Muscle of back (tissue), 13 donors: ENCODE measurements at places on chromosomes 1 and 21.

GRCh38 chr21:42189431-42189830, 29.5 kb upstream of the ABCG1 start:
- no peak for DNase-seq

DNA sequence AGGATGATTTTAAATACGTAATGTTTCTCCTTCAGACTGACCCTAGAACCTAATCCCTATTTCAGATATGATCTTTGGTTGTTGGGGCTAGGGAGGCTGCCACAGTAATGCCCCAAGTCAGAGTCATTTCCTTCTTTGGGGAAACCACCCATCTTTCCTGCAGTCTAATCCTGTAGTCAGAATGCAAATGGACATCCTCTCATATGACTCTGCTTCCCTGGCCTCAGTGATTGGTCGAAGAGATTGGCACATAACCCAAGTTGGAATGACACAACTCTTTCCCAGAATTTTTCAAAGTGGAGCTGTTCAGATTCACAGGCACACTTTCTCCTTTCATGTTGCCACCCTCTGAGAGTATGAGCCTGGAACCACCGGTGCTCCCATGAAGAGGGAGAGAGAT, 58.8 kb upstream of the ZNF644 start:
- no peak for DNase-seq

DNA sequence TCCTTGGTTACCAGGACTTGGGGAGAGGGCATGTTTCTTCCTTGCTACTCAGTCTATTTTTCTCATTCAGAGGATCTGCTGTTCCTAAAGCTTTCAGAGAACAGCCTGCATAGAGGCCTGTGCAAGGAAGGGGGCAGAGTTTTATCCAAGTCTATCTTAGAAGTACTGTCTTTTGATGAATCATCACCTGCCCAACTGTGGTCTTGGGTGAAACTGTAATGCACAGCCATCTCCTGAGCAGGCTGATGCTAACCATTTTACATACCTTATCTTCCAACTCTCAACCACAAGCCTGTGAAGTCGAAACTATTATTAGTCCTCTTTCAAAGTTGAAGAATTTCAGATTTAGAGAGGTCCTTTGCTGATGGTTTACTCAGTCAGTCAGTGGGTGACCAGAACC, 368.0 kb downstream of the HHAT start:
- no peak for DNase-seq

GRCh38 chr1:54453022-54453421, 46.8 kb upstream of the SSBP3 start:
- no peak for DNase-seq

DNA sequence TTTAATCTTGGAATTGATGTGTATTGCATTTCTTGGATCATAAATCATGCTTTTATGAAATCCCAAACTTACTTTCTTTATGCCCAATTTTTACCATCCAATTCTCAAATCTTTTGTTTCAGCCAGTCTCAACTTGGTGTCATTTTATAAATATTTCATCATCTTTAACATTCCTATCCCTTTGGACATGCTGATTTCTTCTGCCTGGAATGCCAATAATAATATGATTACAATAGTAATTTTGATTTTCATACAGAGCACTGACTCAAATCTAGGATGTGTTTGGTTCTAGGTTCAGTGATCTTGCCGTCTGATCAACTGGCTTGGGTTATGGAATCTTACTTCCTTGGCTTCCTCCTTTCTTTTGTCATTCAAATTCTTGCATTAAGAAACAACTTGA, 12.8 kb downstream of the RRP15 start:
- no peak for DNase-seq
